ENCODE measurements at places on chromosomes 3 and 15. TPM values are rescaled to one million over a fixed set of nuclear protein-coding genes. Genes with fewer than 3 reads are reported as not detected.
A peak's percentile ranks its signal among the peaks of the same experiment; 100 is the strongest.

GRCh38 chr3:28850186-28850585 is 430.7 kb upstream of the RBMS3 start:
- no peak for DNase-seq

GRCh38 chr3:60365360-60365759 is 885.9 kb downstream of the FHIT start:
- no peak for DNase-seq

Gene CGNL1
- total RNA-seq, result 38.3 TPM

DNA sequence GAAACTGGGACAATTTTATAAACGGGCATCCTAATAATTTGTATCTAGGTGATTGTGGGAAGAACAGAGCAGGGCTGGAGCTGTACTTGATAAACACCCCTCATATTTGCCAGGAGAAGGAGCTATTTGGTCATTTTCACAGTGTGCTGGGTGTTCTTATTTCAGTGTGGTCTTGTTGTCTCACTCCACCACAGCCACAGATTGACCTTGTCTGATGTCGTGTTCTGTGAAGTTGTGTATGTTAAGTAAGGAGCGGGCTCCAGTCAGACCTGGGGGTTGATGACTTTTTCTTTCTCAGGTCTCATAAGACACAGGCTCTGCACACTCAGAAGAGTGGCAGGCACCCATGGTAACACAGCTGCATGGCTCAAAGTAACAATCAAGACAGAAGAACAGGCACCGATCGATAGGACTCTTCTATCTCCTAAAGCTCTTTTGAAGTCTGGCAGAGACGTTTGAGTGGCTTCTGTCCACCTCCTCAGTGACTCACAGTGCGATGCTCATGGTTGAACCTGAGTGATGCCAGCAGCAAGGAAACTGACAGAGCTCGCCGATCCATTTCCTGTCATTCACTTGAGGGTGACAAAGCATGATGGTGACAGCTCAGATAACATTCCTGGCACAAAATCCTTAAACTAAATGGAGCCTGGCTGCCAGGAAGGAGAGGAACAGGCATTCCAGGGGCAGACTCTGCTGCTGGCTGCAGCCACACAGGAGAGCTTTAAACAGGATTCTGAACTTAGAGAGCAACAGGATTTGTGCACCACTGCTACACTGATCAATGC is 20.8 kb downstream of the DPH3 start:
- DNase-seq, result no peak

Gene GOLGA6L7
- total RNA-seq, result not detected

- DNase-seq, result no peak
Measured at GRCh38 chr3:16536996-16537395, 23.5 kb upstream of the RFTN1 start.

DNA sequence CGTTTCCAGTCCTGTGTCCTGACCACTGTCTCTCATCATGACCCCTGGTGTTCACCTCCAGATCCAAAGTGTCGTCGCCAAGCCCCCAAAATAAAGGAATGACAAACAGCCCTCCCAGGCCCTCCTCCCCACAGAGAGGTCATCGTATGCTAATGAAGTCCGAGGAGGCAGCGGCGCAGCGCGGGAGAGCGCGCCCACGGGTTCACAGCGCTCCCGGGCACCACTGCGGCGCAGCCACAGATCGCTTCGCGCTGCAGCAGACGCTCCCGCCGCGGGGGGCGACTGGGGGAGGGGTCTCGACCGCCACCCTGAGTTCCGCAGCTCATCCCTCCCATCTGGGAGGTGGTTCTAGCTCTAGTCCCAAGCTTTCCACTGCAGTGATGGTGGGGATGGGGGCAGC is 1.3 kb downstream of the DGKG start:
- no peak for DNase-seq

DNA sequence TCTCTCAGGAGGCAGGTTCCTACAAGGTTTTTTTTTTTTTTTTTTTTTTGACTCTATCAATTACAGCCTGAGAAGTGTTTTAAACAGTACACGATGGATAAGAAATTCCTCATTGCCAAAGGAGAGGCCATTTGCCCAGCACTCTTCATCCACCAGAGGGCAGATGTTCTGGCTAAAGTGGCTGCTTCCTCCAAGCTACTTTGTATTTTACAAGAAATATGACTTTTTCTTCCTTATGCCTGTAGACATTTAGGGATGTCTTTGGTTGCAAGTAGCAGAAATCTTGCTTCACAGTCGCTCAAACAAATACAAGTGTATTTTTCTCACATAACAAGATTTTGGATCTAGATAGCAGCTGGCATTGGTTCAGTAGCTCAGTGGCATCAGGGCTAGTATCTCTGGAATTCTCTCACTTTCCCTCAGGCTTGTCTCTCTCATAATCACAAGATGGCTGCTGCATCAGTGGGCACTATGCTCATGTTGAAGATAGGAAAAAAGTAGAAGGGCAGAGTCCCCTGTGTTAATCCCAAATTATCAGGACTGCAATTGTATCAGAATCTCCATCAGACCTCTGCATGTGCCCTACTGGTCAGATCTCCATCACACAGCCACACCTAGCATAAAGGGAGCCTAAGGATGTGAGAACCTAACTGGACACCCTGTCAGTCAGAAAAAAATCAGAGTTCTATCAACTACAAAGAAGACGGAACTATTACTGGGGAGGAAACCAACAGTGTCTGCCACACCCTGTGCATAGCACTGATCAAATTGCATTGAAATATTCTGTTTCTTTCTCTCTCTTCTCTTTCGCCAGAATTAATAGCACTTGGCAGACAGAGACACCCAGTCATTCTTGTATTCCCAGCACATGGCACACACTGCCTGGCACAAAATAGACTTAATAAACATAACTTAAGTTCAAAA is 138.9 kb upstream of the COL8A1 start:
- no peak for DNase-seq

GRCh38 chr15:74373731-74374647 is 6.5 kb upstream of the CYP11A1 start:
- DNase-seq, result no peak

Gene DNAJC19
- total RNA-seq, result 38.1 TPM

Gene BMF
- 2.9 TPM for total RNA-seq

GRCh38 chr3:23161896-23162570 is 41.1 kb upstream of the UBE2E2 start:
- DNase-seq, result no peak

GRCh38 chr15:62760538-62760937 is 282.0 kb upstream of the TPM1 start:
- DNase-seq, result no peak

- peak; percentile 95 for DNase-seq
Measured at GRCh38 chr3:42490243-42490642, 12.2 kb upstream of the VIPR1 start.

DNA sequence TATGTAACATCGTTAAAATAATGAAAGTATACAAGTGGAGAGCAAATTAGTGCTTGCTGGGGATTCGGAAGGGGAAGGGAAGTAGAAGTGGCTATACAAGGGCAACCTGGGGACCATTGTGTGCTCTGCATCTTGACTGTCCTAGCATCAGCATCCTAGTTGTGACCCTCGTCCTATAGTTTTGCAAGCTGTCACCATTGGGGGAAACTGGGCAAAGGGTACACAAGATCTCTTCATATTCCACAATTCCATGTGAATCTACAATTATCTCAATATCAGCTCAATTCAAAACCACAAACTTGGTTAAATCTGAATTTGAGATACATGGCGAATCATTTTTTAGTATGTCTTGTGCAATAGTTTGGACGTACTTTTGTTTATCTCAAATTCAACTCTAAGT is 30.9 kb downstream of the WNT7A start:
- DNase-seq, result no peak

- no peak for DNase-seq
Measured at GRCh38 chr3:41190509-41191284, 8.6 kb upstream of the CTNNB1 start.

Gene EFL1
- 13.3 TPM for total RNA-seq

DNA sequence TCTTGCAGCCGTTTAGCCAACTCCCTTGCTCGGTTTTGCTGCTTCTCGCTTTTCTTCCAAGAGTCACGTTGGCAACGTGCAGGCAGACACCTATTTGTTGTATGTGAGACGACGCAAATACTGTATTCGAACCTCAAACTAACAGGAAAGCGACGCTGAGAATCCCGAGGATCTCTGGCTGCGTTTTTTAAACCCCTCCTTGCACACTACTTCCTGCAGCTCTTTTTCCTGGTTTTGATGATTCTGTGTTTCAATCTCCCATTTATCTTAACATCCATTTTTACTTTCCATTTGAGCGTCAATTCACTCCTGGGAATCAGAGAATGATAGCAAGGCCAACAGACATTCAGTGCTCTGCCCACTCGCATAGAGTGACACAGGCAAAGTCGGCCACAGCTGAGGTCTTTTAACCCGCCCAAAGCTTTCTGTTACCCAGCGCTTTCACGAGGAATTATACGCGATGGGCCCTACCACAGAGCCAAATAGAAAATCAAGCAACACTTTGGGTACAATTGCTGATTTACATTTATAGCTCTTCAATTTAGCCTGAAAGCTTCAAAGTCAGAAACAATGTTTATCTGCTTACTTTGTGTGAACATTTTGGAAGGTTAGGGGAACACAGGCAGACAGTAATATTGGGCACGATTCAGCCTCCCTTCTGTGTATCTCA is 1.6 kb upstream of the ANXA2 start:
- no peak for DNase-seq

DNA sequence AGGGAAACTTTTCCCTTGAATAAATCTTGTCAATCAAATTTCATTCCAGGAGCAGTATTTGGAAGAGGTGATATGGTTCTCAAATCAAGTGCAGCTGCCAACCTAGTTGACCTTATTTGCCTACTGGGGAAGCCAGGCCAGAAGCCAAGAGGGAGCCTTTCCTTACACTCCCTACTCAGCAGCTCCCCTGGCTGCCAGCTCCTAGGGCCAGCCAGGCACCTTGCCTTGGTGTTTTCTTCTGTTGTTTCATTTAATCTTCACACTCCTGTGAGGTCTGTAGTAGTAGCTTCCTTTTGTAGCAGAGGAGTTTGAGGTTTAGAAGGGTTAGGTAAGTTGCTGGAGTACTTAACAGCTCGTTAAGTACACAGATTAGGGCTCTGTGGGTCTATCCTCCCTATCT is 22.6 kb downstream of the MKRN2OS start:
- no peak for DNase-seq

DNA sequence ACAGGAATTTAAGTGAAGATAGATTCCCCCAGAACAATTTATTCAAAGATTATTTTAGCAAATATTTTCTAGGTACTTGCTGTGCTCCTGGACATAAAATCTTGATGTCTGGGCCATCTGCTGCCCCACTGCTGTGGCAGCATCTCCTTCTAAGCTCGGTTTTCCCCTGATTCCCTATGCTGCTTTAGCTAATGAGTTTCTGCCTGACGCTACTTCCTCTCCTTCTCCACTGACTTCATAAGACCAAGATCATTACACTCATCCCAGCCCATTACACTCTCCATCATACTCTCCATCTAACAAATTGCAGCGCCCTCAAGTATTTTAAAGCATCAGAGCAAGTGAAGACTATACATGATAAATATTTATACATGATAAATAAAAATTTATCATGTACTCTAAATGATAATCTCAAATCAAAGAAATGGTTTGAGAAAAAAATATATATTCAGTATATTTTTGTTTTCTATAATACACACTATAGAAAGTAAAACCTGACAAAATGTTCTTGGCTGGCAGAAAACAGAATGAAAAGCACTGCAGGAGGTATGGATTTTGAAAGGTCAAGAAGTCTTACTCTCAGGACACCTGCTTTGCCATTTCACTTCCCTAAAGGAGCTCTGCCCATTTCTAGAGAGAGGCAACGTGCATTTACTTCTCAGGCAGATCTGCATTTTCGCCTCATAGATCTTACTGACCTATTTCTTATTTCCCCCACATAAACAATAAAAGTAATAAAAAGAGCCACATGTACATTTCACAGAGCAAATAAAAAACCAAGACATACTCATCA is 232.0 kb downstream of the KCNMB2 start:
- no peak for DNase-seq

- DNase-seq, result no peak
Measured at GRCh38 chr3:71478568-71478967, 105.0 kb downstream of the FOXP1 start.

GRCh38 chr15:74901612-74902063 is 5.0 kb downstream of the FAM219B start:
- DNase-seq, result no peak

Gene LCMT2
- 5.4 TPM for total RNA-seq

Measured in vagina (tissue), 2 donors.